ENCODE measurements at places on chromosomes 3 and 15.

GRCh38 chr15:49900006-49900902, 218.8 kb downstream of the ATP8B4 start:
- DNase-seq, result no peak

DNA sequence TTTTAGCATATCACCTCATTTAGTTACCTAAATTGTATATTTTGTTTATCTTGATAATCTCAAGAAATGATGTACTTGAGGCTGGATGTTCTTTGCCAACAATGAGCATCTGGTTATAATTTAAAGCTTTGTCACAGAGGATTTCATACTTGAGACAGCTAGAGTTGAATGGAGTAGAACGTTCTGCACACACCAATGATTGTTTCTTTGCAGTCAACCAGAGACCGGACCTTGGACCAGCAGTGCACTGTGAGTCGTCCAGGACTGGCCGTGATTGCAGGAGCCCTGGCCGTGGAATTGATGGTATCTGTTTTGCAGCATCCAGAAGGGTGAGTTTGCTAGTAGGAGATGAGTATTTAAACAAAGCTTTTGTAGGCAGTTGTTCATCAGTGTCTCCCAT, 90.4 kb downstream of the ATG7 start:
- no peak for DNase-seq

DNA sequence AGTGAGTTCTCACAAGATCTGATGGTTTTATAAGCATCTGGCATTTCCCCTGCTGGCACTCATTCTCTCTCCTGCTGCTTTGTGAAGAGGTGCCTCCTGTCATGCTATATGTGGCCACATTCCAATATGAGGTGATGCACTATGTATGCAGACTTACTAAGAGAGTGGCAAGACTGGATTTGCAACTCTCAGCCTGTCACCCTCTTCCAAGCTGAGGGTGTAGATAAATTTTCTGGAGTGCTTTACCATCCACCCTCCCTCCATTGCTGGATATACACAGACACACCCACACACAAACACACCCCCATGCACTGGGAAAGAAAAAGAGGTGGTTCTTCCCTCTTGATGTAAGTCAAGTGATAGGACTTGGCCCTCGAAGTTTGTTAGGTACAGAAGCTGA, 30.2 kb upstream of the CHMP2B start:
- DNase-seq, result no peak

GRCh38 chr3:12993517-12994356, 79.5 kb downstream of the IQSEC1 start:
- DNase-seq, result no peak

GRCh38 chr3:133127381-133127780, 89.2 kb downstream of the TMEM108 start:
- no peak for DNase-seq

GRCh38 chr3:45659661-45660566, 29.3 kb upstream of the SACM1L start:
- no peak for DNase-seq
